ENCODE measurements at places on chromosomes 4 and X.

DNA sequence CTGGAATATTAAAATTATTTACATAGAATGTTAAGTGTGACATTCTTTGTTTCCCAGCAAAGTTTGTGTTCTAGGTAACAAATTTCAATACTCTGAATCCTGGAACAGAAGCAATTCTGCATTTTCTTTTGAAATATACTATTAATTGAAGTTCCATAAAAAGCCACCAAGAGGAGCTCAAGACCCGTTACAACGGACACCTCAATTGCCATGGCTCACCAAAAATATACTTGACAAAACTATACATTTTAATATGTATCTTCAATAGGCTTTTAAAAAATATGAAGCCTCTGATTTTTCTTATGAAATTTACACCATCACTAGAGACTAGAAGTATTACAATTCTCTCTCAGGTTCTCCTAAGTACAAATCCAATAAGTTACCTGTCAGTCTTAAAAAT lies 111.4 kb downstream of the NYX start:
- DNase-seq: peak; percentile 21

DNA sequence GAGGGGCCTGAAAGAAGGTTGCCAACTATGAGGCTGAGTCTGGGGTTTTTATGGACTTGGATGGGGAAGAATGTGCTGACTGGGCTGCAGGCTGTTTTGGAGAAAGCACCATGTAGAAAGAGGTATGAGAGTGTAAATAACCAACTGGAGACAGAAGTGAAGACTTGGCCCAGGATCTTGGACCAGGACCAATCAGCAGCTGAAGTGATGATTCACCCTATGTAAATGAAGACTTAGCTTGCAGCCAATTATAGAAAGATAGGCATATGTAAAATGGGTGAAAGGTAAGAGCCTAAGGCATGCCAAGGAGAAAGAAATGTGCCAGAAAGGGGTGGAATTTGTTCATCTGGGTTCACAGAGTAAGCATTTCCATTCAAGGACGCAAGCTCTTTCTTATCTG lies 856.7 kb upstream of the PRKX start:
- no peak for DNase-seq

DNA sequence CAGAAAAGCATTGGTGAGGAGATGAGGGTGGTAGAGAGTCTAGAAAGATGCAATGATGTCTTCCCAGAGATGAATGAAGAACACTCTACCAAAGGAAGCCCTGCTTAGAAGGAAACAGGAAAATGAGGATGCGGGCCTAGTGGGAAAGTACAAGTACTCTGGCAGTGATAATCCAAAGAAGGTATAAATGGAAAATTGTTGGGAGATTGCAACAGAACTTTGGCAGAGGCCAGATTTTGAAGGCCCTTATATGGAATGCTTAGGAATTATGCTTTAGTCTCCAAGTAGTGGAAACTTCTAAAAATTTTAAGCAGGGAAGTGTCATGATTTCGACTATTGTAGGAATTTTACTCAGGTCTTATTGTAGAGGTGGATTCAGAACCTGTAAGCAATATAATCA lies 11.0 kb downstream of the ARSJ start:
- no peak for DNase-seq

GRCh38 chr4:107153228-107153627 lies 117.1 kb upstream of the DKK2 start:
- DNase-seq: peak; percentile 16

DNA sequence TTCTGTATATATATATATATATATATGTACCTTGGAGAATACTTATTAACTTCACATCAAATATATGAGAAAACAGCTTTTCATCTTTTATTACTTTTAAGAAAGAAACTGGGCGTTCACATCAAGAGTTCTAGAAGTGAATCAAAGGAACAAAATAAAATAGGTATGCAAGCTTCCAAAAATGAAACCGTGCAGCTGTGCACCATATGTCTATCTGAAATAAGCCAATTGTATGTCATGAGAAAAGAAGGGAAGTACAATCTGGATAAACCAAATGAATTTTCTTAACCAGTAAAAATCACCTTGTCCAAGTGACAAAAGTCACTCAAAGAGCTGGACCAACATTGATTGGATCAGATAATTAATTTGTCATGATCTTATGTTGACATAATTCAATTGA lies 405.4 kb upstream of the TECRL start:
- no peak for DNase-seq

DNA sequence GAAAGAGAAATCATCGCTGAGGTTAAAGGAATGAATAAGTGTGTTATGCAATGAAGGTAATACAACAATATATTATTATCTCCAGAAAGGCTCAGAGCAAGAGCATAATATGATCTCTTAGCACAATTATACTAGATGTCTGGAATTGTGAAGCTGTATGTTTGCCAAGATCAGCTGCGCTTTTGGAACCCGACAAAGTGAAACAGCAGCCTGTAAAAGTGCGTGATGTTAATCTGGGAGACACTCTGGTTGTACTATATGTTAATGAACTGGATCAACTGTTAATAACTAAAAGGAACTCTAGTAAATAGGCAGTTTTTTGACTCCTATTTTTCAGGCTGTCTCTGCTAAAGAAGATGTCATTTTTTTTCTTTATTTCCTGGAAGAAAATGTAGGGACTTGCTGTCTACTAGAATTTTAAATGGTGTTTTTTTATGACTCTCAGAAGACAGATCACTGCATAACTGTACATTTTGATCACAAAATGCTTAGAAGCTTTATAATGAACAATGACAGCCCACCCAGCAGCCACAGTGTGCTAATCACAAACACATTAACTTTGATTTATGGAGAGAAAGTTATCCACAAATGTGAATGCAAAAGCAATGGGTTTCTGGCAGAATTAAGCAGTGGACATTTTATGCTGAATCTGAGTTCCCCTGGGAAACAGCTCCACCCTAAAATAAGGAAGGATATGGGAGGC lies 50.2 kb downstream of the UGT2B28 start:
- DNase-seq: no peak

- DNase-seq: no peak
These were observed 8.5 kb downstream of the CPZ start for GRCh38 chr4:8601086-8601485.

DNA sequence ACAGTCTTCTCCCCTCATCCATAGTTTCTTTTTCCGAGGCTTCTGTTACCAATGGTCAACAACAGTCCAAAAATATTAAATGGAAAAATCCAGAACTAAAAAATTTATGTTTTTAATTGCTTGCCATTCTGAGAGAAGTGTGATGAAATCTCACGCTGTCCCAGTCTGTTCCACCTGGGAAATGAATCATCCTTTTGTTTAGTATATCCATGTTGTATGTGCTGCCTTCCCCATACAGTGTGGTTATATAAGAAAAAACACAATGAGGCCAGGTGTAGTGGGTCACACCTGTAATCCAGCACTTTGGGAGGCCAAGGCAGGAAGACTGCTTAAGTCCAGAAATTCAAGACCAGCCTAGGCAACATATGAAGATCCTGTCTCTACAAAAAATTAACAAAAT lies 161.6 kb downstream of the CHIC2 start:
- DNase-seq: no peak

DNA sequence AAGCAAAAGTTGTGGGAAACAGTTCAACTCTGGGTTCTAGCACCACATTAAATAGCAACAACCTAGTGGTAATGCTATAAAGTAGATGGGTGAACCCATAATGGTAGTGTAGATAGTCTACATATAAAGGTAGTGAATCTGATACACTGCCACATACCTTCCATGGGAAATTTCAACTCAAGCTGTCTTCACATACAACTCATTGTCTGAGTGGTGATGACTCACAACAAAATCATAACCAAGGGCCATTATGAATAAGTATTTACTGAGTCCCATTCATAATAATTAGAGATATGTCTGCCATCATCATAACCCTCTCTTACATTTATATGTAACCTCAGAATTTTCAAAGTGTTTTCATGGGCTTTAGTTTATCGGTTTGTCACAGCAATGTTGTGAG lies 34.8 kb downstream of the EGF start:
- peak; percentile 70 for DNase-seq

DNA sequence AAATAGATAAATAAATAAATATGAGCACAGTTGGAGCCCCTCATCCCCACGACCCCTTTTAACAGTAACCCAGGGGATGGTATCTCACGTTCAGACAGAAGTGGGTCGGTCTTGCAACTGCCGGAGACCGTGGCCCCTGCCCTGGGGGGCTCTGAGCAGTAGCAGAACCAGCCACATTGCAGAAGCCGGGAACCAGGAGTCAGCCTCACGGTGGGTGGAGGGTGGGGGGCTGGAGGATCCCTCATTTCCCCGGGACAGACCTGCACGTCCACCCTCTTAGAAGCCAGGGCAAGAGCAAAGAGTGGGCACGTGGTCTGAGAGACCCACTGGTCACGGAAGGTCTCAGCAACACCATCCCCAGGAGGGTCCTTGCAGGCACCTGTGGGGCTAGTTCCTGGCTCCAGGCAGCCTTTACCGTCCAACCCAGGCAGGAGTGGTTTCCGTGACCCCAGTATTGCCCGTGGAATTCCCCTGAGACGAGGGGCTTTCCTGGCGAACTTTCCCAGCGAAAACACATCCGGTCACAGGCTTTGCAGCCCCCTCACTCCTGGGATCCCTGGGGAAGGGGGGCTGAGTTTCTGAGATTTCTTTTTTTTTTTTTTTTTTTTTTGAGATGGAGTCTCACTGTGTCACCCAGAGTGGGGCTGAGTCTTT lies 8.8 kb upstream of the IL3RA start:
- DNase-seq: no peak

- no peak for DNase-seq
These were observed 86.1 kb downstream of the SOWAHB start for GRCh38 chr4:76811604-76812412.

DNA sequence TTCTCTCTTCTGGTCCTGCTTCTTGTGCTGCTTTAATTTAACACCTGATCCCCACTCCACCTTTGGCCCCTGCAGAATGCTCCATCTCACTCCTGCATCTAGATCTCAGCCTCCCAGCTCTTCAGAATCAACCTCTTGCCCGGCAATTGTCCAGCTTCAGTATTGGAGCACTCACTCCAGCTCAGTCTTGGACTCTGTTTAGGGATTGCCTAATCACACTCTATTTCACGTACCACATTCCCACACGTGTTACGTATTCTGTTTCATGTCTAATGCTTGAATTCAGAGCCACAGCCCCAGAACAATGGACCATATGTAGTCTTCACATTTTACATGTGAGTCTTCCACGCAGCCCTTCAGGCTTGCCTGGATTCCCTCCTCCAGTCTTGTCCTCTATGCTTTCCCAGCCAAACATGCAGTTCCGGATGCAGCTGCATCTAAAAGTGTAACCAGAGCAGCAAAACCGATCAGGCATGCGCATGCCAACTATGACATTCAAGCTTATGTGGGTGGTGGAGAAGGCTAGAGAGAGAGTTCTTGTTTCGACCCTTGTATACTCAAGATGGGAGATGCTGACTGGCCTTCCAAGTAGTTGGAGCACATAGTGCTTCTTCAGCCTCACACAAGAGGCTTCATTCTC lies 105.2 kb upstream of the FAM9A start:
- no peak for DNase-seq

DNA sequence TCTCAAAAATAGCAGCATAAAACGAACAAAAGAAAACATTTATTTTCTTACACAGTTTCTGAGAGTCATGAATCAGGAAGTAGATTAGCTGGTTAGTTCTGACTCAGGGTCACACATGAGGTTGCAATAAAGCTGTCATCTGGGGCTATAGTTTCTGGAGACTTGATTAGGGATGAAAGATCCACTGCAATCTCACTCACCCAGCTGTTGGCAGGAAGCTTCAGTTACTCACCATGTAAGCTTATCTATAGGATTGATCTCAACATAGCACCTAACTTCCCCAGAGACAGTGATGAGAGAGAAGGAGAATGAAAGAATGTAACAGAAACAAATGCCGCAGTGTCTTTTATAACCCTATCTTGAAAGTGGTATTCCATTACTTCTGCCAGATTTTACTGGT lies 435.5 kb downstream of the GABRG1 start:
- no peak for DNase-seq

DNA sequence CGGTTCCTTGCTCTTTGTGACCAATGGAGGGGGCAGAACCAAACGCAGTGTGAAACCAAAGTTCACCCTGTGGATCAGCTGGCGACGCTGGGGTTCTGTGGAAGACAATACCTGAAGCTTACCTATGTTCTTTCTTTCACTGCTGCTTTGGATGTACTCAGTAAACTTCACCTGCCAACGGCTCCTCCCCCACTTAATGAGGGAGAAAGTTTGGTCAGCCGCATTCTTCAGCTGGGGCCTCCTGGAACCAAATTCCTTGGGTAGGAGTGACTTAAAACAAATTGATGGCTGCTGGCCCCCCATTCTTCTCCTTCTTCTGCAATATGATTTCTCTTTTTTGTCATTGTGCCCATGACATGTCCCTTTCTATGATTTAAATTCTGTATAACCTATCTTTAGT lies 282.4 kb downstream of the ANK2 start:
- DNase-seq: no peak

DNA sequence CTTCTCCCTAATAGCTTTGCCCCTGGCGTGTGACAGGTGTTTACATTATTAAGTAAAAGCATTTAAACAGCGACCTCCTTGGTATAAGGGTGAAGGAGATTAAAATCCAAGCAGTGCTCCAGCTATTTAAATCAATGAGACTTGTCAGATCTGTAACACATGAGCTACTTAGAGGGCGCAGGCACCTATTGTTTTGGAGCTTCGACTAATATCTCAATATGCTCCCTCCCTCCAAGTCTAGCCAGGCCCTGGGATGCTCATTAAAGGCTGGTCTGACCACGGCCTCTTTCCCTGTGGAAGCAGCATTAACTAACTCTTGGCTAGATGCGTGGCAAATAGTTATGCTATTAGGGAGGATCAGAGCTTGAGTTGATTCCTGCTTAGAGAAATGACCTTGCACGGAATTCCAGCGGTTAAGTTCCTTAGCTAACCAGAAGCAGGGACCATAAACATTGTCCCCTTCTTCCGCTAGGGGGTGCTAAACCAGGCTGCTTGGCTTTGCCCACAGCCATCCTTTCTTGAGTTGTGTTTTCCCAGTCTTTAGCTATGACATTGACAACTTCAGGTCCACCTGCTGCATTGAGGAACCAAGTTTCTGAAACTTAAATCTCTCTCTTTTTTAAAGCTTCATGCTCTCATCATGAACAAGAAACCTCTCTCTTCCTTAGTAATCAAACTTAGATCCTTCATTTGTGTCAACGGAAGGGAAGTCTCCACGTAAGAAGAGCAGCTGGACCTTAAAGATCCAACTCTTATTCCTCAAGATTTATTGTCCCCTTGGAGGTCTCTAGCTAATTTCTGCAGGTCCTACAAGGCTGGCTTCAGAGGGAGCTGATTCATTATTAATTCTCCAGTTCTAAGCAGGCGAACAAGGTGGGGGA lies 80.7 kb upstream of the IGFBP7 start:
- DNase-seq: peak; percentile 49

DNA sequence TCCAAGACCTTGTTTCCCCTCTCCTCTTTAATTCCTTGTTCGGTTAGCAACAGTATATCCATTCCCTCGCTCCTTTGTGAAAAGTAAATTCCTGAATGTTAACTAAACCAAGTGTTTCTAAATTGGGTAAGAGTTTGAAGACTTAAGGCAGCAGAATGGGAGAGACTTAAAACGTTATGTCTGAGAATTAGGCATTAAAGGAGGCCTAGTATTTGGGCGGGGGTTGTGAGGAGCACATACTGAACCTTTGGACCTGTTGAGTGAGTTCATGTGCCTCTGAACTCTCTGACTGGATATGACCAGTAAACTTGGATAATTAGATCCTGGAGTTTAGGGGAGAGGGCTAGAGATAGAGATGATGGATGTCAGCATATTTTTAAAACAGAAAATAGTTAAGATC lies 1.2 kb downstream of the MSMO1 start:
- peak; percentile 2 for DNase-seq
